Foreskin keratinocyte (primary cell): ENCODE measurements at places on chromosomes 12 and 14. TPM values are rescaled to one million over a fixed set of nuclear protein-coding genes. Genes with fewer than 3 reads are reported as not detected.
A peak's percentile ranks its signal among the peaks of the same experiment; 100 is the strongest.

The DTX1 gene
- not detected in 2 replicates for total RNA-seq

The TMPRSS12 gene
- total RNA-seq = not detected in 2 replicates

DNA sequence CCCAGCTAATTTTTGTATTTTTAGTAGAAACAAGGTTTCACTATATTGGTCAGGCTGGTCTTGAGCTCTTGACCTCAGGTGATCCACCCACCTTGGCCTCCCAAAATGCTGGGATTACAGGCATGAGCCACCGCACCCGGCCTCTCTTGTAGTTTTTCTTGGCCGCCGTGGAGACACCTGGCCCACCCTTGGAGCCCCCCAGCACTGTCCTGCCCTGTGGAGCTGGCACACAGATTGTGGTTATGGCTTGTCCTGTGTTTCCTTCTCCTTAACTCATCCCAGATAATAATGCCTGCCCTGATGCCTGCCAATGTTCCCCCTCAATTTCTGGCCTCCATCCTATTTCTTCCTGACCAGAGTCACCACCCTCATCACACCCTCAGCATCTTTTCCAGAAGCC, 57.9 kb downstream of the CHGA start:
- DNase-seq = no peak

The TWF1 gene
- 134 TPM in 2 replicates for total RNA-seq

The ISCA2 gene
- 29.5 and 31.2 TPM in 2 replicates for total RNA-seq

GRCh38 chr14:65336191-65336591, 76.3 kb upstream of the FUT8 start:
- no peak for DNase-seq

GRCh38 chr12:49255857-49256637, 8.8 kb upstream of the TUBA1C start:
- DNase-seq = no peak

DNA sequence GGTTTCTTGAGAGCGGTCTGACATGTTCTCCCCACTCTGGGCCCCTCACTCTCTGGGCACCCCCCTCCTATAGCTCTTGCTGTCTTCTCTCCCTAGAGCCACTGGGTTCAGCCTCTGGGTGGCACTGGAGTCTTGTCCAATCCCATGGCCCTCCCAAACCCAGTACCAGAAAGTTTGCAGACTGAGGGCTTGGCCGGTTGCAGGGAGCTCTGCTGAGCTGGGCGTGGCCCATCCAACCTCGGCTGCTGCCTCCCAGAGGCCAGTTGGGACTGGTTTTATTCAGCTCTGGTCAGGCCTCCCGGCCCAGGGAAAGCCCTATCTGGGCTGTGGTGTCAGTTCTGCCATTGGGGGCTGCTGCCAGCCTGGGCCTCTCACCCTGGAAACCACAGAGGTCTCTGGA, 37.9 kb downstream of the ISCA2 start:
- DNase-seq = peak; percentile 23

The TMEM179 gene
- not detected in 2 replicates for total RNA-seq

DNA sequence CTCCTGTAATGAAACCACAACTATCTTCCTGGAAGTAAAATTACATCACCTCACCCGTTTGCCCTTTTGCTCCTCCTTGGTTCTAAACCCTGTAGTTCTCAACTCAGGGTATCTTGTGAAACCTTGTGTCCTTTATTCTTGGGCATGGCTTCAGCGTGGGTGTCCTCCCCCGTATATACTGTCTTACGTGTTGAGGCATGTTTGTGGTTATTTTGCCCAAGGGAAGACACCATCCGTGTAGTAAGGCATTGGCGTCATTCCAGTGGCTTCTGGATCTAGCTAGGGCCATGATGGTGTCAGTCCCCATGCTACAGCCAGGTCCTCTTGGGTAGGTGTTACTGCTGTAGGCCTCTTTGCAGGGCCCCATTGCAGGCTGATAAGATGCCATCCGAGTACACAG, 115.4 kb downstream of the ZFP36L1 start:
- peak; percentile 86 for DNase-seq

DNA sequence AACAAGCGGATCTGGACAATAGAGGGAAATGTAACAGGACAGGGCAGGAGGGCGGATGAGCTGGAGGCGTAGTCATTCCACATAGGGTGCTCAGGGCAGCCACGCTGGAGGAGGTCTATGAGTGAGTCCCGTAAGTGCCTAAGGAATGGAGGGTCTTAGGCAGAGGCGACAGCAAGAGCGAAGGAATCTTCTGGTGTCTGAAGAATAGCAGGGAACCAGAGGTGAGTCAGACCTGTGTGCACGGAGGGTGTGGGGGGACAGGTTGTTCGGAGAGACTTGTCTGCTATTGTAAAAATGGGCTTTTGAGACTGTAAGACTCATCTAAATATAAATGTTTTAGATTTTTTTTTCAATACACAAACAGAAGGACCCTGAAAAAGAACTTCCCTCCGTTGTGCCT, 70.6 kb downstream of the SETD3 start:
- no peak for DNase-seq

- no peak for DNase-seq
Measured at GRCh38 chr12:92604786-92605185, 98.0 kb upstream of the PLEKHG7 start.

DNA sequence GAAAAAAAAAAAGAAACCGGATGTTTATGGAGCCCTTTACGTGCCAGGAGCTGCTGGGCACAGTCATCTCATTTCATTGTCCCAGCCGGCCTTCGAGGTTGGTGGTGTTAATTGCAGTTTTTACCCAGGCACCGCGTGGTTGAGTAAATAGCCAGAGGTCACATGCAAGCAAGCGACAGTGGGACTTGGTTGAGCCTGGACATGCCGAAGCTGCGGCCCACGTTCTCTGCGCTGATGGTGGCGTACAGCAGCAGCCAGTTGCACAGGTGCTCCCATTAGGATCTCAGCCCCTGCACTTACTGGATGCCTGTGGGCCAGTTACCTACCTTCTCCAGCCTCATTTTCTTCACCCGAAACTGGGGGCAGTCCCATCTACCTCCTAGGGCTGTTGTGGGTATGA, 54.0 kb downstream of the TSPAN9 start:
- no peak for DNase-seq

The POTEM gene
- total RNA-seq = not detected in 2 replicates
